ENCODE measurements at places on chromosomes 1 and 21.
A peak's percentile ranks its signal among the peaks of the same experiment; 100 is the strongest.

- DNase-seq, result peak; percentile 85
Measured at GRCh38 chr21:14741256-14741655, 195.1 kb upstream of the SAMSN1 start.

DNA sequence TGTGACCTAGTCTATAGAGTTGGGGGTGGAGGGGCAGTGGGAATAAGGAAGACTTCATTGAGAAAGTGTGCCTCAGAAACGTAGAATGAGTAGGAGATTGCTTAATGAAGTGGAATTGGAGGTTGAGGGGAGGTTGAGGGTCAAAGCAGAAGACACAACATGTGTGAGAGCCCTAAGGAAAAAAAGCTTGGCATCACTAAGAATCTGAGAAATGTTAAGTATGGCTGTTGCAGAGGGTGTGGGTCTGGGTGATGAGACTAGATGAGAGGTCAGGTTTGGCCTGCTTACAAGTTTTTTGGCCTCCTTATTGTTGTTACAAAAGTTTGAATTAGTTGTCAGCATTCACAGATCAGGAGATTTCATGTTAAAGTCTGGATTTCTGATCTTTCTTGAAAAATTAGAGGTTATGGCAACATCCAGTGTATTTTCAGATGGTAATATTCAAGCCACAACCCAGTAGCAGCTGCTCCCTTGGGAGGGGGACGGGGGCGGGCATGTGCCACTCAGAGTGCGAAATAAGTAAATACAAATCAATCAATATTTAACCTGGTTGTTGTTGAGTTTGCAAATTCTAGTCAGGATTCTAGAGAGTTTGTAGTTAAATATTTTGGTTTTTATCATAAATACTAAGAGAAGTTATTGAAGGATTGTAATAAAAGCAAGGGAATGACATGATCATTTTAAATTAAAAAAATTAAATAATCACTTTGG is 4.3 kb downstream of the MAN1A2 start:
- DNase-seq, result no peak

DNA sequence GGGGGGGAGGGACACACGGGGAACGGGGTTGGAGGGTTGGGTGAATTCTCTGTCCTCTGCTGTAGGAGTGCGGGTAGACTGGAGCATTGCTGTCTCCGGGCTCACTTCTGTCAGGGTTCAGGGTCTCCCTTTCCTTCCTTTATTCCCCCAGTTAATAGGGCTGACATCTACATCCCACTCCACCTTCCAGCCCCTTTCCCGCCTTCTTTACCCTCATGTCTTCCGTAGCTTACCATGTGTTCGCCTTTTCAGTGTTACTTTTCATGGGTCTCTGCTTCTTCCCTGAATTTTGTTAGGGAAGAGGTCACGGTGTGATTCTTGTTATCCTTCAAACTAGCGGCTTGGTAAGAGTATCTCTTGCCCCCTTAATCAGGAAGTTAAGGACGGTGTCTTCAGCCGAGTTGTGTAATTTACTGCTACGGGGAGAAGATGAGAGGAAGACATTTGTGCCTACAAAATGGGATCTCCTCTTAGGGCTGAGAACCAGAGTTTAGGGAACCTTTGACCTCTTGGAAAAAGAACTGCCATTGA is 917 bp downstream of the RAP1A start:
- DNase-seq, result no peak

DNA sequence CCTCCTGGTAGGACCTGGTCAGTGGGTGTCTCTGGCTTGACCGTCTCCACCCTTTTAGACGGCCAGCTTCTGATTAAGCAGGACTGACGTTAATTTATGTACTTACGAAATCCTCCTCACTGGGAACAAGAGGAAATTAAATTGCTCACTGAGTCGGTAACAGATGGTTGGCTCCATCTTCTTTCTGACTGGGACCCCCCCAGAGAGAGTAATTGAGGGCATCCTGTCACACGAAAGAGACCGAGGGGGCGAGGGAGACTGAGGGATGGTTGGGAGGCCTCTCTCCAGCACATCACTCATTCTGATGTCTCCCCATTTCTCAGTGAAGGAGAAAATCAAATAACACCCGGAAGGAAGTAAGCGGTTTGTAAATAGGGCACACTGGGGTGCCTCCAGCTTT is 104.8 kb downstream of the OMA1 start:
- peak; percentile 55 for DNase-seq

- peak; percentile 18 for DNase-seq
Measured at GRCh38 chr1:110816945-110817344, 56.0 kb upstream of the CD53 start.

GRCh38 chr1:42983253-42983652 is 24.6 kb upstream of the SLC2A1 start:
- DNase-seq, result no peak

DNA sequence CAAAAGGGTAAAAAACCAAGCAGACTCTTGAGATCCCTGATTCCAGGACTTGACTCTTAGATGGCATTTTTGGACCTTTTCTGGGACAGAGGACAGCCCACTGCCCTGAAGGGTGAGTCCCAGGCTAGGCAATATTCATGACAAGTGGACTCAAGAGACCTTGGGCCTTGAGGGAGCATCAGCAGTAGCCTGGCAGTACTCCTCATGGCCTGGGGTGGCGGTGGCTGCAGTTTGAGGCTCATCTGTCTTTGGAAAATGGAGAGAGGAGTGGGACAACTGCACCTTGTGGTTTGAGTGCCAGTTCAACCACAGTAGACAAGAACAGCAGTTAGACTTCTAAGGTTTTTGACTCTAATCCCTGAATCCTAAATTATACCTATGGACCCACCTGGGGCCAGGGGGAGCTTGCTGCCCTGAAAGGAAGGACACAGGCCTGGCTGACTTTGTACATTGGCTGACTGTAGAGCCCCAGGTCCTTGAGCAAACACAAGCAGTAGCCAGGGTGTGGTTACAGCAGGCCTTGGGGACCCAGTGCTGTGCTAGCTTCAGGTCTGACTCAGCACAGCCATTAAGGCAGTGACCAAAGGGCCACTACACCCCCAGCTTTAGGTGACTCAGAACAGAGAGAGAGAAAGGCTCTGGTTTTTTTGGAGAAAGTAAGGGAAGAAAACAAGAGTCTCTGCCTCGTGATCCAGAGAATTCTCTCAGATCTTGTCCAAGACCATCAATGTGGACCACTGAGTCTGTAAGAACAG is 1023.2 kb downstream of the KCNT2 start:
- no peak for DNase-seq

DNA sequence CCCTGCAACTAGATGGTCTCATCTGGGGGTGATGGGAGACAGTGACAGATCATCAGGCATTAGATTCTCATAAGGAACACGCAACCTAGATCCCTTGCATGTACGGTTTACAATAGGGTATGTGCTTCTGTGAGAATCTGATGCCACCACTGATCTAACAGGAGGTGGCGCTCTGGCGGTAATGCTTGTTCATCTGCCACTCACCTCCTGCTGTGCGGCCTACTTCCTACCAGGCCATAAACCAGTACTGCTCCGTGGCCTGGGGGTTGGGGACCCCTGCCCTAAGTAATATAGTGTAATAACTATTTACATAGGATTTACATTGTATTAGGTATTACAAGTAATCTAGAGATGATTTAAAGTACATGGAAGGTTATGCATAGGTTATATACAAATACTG is 134.9 kb downstream of the CLEC20A start:
- no peak for DNase-seq

DNA sequence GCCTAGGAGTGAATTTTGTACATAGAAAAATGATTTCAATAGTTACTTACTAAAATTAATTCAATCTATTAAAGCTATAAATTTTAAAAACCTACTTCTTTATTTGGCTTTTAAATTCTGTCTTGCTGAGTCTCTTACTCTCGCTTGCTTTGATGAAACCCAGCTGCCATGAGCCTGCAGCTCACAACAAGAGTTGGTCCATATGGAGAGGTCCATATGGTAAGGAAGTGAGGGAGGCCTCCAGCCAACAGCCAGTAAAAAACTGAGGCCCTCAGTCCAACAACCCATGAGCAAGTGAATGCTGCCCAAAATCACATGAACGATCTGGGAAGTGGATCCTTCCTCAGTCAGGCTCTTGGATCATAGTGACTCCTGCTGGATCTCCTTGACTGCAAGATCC is 89.9 kb upstream of the CXADR start:
- no peak for DNase-seq

GRCh38 chr1:38815903-38816627 is 43.5 kb downstream of the RRAGC start:
- DNase-seq, result peak; percentile 90

DNA sequence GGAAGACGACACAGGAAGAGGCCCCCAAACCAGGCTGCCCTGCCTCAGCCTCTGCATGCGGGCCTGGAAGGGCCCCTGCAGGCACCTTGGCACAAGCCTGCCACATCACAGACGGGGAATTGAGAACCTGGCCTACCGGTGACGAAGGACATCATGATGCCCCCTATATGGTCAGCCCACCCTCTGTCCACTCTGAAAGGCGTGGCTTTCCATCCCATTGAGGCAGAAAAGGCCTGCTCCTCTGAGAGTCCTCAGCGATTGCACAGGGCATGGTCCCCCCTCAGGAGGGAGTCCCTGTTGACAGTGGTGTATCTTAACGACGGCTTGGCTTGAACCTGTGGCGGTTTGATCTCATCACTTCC is 11.4 kb downstream of the KRTAP10-1 start:
- no peak for DNase-seq

- no peak for DNase-seq
Measured at GRCh38 chr1:94872771-94873495, 52.8 kb downstream of the SLC44A3 start.

GRCh38 chr1:181033799-181034451 is at the start of gene MR1:
Gene MR1 (plus strand): TSS chr1:181033983. CDS start chr1:181034008, 25 bp downstream.
- peak; percentile 23 for DNase-seq

DNA sequence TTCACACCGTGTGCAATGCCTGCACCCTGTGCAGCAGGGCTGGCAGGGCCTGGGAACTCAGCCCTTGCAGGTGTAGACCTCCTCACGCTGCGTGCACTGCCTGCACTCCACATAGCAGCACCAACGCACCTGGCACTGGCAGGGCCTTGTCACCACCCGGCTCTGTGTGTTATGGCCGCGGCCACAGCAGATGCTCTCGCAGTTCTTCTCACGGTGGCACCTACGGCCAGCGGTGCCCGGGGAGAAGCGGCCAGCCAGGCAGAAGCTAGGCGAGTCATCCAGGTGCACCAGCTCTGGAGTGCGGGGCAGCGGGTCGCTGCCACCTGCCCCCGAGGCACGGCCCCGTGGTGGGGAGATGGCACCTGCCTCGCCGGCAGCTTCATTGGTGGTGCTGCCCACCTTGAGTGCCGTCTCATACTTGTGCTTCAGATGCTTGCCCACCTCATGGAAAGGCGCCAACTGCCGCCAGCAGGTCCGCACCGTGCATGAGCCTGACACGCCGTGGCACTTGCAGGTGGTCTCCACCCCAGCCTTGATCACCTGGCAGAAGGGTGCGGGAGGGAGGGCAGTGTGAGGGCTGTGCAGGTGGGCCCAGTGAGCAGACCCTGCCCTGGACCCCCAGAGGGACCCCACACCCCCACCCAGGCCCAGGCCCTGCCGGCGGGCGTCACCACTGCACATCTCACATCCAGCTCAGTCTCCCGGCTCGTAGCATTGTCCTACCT is 26.1 kb downstream of the WNT9A start:
- DNase-seq, result no peak

DNA sequence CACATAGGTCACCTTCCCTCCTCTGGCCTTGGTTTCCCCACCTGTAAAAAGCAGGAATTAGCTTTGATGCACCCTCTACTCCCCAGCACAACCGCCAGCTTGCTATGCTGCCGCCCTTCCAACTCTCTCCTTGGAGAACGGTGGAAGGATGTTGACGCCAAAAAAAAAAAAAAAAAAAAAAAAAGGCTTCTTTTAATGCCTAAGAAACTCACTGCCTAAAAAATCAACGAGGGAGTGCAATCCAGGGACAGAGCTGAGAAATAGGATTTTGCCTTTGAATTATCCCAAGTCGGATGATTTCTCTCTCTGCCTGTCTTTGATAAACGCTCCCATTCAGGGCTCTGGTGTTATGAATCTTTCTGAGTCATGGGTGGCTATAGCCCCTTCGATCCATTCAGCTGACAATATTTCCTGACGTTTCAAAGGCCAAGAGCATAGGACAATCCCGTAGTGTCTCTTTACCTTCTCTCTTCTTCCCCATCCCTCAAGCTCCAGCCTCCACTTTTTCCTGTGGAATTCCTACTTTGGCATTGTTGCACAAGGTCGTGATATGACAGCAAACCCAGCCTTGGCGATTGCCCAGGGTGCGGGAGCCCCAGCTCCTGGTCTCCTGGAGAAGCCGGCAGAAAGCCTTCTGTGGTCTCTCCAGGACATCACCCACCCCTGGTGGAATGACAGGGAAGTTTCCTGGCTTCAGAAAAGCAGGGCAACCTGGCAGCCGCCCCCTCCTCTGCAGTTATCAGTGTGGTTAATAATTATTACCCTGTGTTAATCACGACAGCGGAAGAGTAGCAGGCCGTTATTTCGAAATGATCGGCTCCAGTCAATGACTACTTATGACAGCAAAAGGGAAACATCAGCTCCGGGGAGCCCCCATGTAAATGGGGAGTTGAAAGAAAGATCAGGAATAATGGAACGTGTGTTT is 8.0 kb upstream of the PLXNA2 start:
- peak; percentile 84 for DNase-seq

- no peak for DNase-seq
Measured at GRCh38 chr1:33443080-33443704, 12.3 kb upstream of the PHC2 start.

- no peak for DNase-seq
Measured at GRCh38 chr21:15054089-15054488, 10.7 kb downstream of the NRIP1 start.

DNA sequence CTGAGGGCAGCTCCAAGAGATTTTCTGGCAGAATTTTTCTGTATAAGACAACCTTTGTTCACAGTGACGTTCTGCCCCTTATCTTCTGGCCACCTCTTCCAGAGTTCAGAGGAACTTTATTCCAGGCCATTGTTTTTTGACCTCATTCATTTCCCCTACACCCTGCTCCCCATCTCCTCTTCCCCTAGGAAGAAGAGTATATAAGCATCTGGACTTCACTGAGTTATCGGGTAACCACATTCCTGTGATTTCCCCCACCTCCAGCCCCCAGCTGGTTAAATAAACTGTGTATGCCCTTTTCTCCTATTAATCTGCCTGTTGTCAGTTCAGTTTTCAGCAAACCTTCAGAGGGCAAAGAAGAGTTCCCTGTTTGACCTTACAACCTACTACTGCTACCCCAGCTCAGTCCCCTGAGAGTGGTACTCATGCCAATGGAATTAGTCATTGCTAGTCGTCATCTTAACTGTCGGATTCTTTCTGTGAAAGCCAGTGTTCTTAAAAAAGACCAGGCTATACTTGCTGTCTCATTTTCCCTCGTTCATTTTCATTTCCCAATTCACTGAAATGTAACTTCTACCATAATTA is 14.3 kb upstream of the ALG14 start:
- DNase-seq, result no peak

DNA sequence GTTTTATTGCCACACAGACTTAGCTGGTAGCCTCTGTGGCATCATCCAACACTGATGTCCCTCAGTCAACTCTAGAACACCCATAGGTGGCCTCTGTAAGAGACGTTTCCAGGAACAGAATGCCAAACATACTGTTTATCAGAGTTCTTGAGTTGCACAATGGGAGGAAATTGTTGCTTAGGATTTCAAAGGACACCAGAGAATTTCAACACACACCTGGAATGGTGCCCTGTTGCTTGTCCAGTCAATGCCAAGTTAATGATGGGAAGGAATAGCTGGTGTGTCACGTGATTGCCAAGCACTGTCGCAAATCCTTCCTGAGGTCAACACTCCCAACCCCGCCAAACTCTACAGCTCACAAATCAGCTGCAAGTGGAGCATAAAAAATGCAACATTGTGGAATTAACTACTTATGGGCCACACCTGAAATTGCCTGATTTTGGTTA is 28.6 kb upstream of the DUSP23 start:
- DNase-seq, result no peak

GRCh38 chr1:221987860-221988520 is 246.1 kb upstream of the DUSP10 start:
- peak; percentile 37 for DNase-seq

All from NCI-H1417 (cell line).